ENCODE measurements at places on chromosomes 3 and 15.

- no peak for DNase-seq
These were observed 19.2 kb downstream of the UBP1 start for GRCh38 chr3:33420966-33421365.

GRCh38 chr3:159455741-159456181 is 532.9 kb upstream of the IL12A start:
- no peak for DNase-seq

- DNase-seq: no peak
These were observed 38.1 kb upstream of the LEKR1 start for GRCh38 chr3:156787926-156788663.

DNA sequence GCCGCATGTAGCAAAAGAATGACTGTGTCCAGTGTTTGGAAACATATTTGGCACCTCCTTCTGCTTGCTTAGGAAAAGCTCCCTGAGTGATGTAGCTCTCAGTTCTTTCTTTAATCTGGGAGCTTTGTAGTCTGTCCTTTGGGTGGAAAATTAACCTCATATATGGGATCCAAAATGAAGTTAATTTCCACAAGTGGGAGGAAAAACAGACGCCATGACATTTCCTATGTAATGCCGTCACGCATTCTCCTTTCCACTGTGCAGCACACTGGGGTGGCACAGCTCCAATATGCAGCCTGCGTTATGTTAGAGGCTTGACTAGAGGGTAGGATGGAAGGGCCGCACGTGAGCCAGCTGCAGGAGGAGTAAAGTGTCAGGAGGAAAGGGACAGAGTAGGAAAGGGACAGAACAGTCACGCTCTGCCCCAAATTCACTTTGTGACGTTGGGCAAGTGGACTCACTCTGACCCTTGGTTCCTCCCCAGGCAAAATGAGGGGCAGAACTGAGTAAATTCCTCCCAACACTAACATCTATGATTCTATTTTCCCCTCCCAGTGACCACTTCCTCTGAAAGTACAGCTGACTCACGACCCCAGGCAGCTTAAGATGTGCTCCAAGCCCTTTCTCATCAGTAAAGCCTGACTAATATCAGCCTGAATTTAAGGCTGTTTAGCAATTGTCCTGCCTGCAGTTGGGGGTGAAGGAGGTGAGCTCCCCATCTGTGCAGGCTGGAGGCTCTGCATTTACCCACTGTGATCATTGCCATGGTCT is 176.5 kb upstream of the PFN2 start:
- no peak for DNase-seq

GRCh38 chr15:77495838-77496596 is 75.3 kb downstream of the HMG20A start:
- DNase-seq: no peak

GRCh38 chr3:111589303-111590142 is 5.6 kb downstream of the ZBED2 start:
- no peak for DNase-seq

- no peak for DNase-seq
These were observed 19.2 kb downstream of the EXOSC7 start for GRCh38 chr3:44995142-44995770.

GRCh38 chr3:45462522-45463265 is 74.3 kb downstream of the LARS2 start:
- no peak for DNase-seq

DNA sequence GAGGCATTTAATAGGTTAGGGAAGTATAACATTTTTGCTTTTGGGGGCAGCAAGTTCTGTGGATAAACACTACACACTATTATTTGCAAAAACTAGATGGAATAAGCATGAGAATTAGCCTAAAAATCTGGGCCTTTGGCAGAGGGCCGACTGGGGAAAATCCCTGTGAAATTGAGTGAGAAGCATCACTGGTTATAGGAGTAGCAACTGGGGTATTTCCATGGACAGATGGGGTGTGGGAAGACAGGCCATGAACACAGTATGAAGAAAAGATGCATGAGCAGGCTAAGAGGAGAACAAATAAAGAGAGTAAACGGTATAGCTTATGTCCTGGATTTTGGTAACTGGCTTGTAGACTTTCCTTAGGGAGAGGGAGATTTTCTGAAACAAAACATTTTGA is 32.9 kb upstream of the CSPG5 start:
- DNase-seq: no peak

- peak; percentile 14 for DNase-seq
These were observed 43.3 kb downstream of the RBMS3 start for GRCh38 chr3:29324180-29324651.

DNA sequence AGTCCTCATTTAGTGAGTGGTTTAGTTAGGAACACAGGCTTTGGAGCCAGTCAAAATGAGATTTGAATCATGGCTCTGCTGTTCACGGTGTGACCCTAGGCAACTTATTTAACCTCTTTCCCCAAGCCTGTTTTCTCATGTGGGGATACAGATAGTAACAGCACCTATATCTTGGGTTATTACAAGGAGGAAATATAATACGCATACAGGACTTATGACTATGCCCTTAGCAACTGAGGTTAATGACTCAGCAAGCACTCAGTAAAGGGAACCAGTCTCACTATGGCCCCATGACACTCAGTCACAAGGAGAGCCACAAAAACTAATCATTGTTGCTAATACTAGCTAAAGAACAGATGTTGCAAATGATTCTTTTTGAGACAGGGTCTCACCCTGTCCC is 45.9 kb downstream of the SUMF1 start:
- DNase-seq: no peak

DNA sequence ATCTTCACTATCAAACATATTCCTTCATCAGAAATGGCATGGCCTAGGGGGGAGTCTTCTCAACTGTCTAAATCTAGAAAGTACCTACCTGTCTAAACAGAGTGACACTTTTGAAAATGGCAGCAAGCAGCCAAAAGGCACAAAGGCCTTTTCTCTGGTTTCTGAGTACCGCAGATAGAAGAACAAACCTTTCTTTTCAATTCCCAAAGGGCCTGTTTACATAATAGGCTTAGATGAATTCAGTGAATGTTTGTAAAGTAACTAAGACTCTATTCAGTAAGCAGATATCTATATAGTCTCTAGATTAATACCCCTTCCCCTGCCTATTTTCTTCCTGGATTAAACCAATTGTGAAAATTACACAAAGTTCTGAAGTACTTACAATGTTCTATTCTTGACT is 7.1 kb downstream of the MYEF2 start:
- no peak for DNase-seq

GRCh38 chr3:74537164-74537563 is 77.3 kb downstream of the CNTN3 start:
- no peak for DNase-seq

GRCh38 chr3:62051506-62051905 is 321.8 kb downstream of the FEZF2 start:
- DNase-seq: no peak

GRCh38 chr3:122102191-122102935 is 47.2 kb downstream of the CD86 start:
- no peak for DNase-seq

GRCh38 chr15:60585743-60586708 is 107.1 kb upstream of the ICE2 start:
- peak; percentile 22 for DNase-seq

DNA sequence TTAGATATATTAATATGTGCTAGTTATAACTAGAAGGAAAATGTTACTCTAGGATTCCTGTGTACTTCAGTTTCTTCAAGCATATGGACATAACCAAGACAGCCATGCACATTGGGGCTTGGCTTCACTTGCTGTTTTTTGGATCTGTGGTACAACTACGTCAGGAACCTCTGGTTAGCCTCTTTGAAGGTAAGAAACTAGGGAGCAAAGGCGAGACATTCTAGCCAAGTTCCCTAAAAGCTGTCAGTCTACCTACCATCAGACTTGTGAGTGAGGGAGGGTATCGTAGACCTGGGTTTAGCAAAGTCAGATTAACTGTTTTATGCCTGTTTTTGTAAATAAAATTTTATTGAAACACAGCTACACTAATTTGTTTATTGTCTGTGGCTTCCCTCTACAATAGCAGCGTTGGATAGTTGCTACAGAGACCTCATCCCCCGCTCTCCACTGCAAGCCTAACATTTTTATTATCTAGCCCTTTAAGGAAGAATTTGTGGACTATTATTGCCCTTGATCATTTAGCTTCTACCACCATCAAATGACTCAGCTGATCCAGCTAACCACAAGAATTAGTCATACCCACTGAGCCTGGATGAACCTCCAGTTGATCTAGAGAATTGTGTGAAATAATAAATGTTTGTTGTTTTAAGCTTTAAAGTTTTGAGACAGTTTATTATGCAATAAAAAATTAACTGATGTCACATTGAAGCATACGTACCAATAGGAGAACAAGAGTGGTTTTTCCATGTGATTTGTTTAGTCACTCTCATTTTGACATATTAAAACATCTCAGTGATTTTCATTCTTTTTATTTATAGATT is 58.1 kb downstream of the RSRC1 start:
- DNase-seq: no peak

DNA sequence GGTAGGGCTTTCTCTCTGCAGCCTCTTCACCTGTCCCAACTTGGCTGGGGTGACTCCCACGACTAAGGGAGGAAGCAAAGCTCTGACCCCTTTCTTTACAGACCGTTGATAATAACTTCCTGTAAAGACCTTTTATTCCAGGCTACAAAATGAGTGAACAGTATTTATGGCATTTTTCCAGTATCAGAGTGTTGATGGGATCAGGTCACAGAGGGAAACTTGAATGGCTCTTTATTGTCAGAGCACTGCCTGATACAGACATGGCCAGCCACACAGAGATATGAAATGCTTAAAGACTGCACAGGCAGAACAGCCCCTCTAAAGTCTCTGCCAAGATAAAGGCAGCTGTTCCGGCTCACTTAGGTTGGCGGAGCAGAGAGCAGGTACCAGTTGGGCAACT is 1033.9 kb upstream of the NR2F2 start:
- DNase-seq: no peak

DNA sequence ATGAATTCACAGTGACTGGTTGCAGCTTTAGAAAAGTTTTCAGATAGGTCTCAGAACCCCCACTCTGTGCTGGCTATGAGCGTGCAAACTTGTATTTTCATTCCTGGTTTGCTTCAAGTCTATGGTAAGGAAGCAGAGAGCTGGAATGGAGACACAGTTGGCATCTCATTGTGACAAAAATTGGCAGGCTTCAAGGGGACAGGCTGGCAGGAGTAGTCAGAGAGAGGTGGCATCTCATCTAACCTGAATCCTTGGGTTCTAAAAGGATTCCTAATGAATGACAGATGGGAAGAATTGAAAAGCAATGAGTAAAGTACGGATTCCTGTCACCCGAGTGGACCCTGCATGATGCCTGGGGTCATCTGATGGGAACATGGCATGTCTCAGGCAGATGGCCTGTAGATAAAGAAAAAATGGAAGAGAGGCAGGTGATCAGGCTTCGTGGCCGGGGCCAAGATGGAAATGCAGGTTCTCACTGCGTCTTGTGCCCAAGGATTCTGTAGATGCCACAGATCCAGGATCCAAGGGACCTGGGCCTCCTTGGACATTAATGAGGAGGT is 89.4 kb upstream of the ABHD17C start:
- DNase-seq: no peak

DNA sequence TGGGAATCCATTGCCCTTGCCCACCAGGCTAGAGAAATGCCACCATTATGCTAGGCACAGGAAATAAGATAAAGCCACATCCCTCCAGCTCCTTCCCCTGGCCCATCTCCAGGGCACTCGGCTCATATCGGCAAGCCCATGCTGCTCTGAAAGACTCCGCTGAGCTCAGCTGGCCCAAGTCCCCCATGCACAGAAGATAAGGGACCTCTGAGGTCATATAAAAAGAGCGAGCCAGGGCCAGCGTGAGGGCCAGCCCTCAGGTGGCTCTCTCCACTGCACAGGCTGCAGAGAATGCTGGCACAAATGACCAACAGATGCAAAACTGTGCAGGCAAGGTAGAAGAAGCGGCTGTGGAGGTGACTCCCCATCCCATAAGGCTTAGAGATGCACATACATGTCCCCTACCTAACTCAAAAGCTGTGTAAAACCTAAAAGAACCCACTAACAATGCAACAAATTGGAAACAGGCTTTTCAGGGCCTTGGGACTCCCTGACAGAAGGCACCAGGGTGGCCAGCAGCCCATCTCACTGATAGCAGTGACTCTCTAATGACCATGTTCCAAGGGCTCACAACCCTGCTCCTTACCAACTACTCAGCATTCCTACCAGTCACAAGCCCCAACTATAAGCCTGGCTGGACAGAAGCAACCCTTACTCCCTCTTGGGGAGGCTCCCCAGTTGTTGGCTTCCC is 3.0 kb downstream of the RAB6B start:
- no peak for DNase-seq

DNA sequence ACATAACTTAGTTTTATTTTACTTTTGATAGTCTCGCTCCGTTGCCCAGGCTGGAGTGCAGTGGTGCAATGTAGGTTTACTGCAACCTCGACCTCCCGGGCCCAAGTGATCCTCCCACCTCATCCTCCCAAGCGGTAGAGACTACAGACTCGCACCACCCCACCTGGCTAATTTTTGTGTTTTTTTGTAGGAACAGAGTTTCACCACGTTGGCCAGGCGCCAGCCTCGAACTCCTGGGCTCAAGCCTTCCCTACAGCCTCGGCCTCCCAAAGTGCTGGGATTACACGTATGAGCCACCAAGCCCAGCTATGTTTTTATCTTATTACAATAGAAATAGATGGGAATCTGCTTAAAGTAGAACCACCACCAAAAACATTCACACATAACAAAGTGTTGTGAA is 2.9 kb downstream of the RNU5A-1 start:
- DNase-seq: no peak

GRCh38 chr15:55344206-55344605 is 25.2 kb downstream of the PIGB start:
- DNase-seq: no peak

- DNase-seq: no peak
These were observed 37.7 kb upstream of the GNB5 start for GRCh38 chr15:52228921-52229320.

DNA sequence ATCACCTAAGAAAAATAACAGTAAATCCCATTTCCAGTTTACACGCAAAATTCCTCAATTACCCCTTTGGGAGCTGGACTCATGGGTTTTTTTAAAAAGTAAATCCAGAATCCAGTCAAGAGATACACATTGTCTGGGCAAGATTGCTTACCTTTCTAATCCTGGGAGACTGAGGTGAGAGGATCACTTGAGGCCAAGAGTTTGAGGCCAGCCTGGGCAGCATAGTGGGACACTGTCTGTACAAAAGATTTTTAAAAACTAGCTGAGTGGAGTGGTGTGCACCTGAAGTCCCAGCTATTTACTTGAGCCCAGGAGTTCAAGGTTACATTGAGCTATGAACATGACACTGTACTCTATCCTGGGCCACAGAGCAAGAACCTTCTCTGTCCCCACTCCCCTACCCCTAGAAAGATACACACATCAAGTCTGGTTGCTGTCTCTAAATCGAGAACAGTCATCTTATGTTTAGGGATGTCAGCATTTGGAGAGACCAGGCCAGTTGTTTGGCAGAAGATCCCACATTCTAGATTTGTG is 39.0 kb downstream of the DAG1 start:
- DNase-seq: no peak

GRCh38 chr3:170107941-170108340 is 70.1 kb downstream of the GPR160 start:
- DNase-seq: no peak

- DNase-seq: no peak
These were observed 14.7 kb upstream of the CSTA start for GRCh38 chr3:122310361-122310760.

Data from GM19239 (cell line).